Neuronal stem cell (in vitro differentiated cells): ENCODE measurements at places on chromosomes 3 and 15.
A peak's percentile ranks its signal among the peaks of the same experiment; 100 is the strongest.

DNA sequence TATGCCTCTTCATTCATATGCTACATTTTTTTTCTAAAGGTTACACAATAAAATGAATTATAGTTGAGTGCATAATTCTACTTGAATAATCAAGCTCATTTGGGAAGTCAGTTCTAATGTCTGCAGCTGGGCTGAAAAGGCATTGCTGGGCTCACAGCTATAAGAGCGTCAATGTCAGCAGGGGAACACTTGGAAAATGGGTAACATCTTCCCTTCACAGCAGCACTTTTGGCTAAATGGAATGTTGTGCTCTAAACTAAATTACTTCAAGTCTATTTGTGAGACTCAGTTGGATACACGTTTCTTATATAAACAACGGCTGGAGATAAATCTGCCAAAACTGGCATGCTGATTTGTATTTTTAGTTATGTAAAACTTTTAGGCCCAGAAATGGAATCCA is 357.8 kb downstream of the TBL1XR1 start:
- no peak for DNase-seq

- peak; percentile 65 for DNase-seq
These were observed at the start of gene PLOD2 for GRCh38 chr3:146160964-146161662. PLOD2 (minus strand) TSS chr3:146161184; CDS start chr3:146160989, 195 bp downstream.

- no peak for DNase-seq
These were observed 114.3 kb downstream of the LIPC start for GRCh38 chr15:58546066-58546591.

- no peak for DNase-seq
These were observed 221.2 kb downstream of the SQOR start for GRCh38 chr15:45855907-45856579.

DNA sequence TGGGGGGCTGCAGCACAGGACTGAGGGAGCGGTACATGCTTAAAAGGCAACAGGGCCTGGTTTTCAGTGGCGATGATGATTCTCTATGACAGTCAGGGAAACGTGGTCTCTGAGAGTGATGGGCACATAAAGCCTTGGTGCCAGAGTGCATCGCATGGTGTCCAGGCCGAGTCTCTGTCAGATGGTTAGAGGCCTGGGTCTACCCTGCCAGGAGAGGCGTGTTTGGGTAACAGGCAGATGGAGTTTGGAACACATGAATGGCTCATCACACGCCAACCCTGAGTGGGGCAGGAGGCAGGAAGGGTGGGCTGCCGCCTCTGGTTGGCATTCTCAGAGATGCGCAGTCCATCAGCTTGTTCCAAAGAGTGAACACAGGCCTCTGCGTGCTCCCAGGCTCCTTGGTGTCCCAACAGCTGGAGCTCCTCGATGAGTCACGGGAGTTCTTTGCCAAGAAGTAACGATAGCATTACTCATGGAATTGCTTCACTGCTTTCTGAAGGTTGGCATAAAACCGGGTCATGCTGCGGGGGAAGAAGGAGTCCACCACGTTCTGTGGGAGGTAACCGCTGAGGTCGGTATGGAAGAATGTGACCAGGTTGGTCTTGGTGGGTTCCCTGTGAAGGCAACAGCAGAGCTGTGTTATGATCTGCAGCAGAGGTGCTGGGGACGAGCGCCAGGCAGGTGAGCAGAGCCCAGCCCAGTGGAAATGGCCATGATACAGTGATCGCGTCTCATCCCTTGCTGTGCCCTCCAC is 11.0 kb downstream of the STARD5 start:
- no peak for DNase-seq

GRCh38 chr3:195597848-195598247 is 14.1 kb upstream of the APOD start:
- DNase-seq, result no peak

DNA sequence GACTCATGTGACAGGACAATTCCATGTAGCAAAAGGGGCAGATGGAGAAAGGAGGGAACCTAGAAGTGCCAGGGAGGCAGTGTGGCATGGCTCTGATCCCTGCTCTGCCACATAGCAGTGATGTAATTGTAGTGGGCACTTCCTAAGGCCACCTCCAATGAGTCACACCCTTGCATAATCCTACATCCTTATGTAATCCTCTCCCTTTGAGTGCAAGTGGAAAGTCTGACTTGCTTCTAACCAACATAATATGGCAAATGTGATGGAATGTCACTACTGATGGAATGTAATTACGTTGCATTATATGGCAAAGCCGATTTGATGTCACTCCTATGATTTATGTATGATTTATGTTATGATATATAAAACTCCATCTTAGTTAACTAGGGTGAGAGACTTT is 72.9 kb upstream of the ATP2C1 start:
- DNase-seq, result no peak

GRCh38 chr15:67164401-67164791 is 90.1 kb downstream of the AAGAB start:
- no peak for DNase-seq

- DNase-seq, result no peak
These were observed 11.3 kb downstream of the SHISA5 start for GRCh38 chr3:48492461-48493202.

GRCh38 chr15:32091505-32092380 is 61.4 kb downstream of the CHRNA7 start:
- DNase-seq, result no peak

- DNase-seq, result no peak
These were observed 40.6 kb upstream of the POLR2M start for GRCh38 chr15:57665939-57666338.
